ENCODE measurements at places on chromosomes 2 and 18.

DNA sequence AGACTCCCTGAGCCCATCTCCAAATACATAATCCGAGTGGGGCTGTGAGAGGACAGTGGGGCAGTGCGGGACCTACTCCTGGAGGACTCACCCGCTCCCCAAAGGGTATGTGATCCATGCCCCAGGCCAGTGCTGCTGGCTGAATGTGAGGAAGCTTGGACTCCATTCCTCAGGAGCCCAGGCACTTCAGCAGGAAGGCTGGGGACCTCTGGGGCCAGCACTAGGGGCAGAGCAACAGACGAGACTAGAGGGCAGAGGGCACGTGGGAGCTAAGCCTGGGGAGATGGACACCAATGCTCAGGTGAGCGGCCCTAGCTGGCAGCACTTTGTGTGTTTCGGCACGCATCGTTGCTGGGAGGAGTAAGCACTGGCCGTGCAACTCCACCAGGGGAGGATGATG lies 84.9 kb downstream of the MALT1 start:
- no peak for DNase-seq

DNA sequence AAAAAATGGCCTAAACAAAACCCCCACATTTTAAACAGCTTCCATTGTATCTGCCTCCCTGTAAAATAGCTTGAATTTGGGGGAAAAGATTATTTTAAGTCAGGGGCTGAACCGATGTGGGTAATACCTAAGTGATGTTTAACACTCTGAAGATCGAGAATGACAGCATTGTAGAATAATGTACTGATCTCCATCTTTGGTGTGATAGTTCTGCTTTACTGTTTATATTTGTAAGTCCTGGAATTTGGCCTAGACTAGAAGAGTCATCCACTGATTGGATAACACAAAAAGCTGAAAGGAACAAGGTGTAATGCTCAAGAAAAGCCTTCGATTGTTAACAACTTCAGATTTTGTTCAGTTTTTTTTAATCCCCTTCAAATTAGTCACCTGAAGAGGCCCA lies 53.8 kb upstream of the CCDC68 start:
- DNase-seq = peak; percentile 22

DNA sequence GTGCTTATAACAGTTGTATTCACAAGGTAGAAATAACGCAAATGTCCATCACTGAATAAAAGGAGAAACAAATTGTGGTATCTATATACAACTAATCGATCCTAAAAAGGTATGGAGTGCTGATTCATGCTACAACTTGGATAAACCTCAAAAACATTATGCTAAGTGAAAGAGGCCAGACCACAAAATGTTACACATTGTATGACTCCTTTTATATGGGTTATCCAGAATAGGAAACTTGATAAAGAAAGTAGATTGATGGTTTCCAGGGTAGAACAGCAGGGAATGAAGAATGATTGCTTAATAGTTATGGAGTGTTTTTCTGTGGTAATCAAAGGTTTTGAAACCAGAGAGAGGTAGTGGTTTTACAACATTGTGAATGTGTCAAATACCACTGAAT lies 432.2 kb upstream of the TRIB2 start:
- no peak for DNase-seq

- peak; percentile 61 for DNase-seq
These were observed 249.5 kb upstream of the FN1 start for GRCh38 chr2:215685238-215685990.

DNA sequence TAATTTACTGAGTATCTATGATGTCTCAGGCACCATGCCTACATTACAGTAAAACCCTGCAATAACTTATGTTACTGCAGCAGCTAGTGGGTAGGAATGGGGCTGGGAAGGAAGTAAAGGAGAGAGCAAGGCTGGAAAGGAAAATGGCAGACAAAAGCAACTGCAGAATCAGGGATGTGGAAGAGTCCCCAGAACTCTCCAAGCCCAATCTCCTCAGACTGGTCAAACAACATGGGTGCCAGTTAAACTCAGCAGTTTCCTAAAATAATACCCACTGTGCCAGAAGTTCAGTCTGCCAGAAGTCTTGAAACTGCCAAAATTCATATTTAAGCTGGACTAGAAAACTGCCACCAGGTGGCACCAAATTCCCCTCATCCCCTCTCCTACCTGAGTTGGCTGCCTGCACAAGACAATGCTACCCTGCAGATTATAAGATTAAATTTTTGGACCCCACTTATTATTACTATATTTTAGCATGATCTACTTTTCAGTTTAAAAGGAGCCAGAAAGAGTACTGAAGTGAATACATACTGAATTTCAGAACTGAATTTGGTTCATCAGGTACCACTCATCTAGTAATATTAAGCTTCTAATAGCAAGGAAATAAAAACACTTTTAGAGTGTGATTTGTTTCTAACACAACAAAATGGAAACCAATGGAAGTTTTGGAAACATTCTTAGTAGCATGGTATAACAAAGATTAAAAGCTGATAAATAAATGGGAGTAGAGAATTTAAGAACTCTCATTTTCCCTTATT lies 86.8 kb upstream of the DNER start:
- peak; percentile 62 for DNase-seq

DNA sequence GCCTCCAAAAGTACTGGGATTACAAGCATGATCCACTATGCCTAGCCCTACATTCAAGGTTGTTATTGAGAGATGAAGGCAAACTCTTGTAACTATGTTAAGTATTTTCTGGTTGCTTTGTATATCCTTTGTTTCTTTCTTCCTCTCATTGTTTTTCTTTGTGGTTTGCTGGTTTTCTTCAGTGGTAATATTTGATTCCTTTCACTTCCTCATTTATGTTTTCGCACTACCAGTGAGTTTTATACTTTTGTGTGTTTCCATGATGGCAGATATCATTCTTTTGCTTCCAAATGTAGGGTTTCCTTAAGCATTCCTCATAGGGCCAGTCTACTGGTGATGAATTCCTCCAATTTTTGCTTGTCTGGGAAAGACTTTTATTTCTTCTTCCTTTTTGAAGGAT lies 90.2 kb downstream of the NCK2 start:
- no peak for DNase-seq
